Activated naive CD8-positive, alpha-beta T cell treated with anti-CD3 and anti-CD28 coated beads, Interleukin-2, amount 10 ng/mL, durations not matched to agents 7 days and 5 days (primary cell): ENCODE measurements at places on chromosomes 6 and 20.

GRCh38 chr6:134058622-134059366, 6.4 kb upstream of the SLC2A12 start:
- DNase-seq, result no peak

DNA sequence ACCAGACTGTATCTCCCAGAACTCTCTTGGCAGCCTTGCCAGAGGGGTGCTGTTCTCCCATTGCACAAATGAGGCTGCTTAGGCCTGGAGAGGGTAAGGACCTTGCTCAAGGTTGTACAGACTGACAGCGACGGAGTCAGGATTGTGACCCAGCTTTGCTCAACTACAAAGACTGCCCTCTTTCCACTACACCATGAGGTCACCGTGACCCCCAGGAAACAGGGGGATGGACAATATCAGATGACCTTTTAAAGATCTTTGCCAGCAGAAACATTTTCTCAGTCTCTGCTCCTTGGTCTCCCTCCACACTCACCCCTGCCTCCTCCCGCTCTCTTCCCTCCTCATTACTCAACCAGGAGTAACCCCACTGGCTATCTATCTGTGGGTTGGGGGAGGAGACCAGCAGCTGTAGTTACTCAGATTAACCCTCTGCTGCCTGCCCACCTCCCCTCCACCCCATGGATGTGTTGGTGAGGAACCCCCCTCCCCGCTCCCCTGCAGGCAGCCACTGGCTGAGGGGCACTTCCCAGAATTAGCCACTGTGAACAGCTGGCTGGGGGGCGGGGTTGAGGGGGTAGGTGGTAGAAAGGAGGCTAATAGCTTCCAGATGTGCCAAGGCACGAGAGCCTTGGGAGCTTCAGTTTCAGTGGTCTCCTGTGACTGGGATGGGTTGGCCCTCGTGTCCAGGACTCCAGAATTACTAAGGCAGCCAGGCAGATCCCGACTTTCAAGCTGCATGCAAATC, 26.9 kb upstream of the MRPS18A start:
- no peak for DNase-seq

DNA sequence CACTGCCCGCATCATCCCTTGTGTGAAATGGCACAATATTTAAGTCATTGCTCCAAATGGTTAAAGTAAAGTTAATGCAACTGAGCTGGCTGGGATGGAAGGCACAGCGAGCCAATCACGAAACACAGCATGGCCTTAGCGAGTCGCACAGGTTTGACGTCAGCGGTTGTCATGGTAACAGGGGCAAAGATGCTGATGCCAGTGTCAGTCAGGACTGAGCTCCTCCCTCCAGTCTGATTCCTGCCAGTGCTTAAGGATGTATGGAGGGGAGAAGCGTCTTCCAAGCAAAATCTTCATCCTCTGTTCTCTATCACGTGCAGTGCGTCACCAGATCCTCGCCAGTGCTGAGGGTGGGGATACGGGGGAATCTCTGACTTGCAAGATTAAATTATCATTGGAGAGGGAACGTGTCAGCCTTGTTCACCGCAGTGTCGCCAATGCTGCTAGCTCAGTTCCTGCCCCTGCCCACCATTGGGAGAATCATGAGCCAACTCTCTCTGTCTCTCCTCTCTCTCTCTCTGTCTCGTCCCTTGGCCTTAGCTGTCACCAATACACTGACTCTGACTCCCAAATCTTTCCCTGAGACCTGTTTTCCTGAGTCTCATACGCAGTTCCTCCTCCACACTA, 24.5 kb downstream of the TSPYL4 start:
- DNase-seq, result no peak

DNA sequence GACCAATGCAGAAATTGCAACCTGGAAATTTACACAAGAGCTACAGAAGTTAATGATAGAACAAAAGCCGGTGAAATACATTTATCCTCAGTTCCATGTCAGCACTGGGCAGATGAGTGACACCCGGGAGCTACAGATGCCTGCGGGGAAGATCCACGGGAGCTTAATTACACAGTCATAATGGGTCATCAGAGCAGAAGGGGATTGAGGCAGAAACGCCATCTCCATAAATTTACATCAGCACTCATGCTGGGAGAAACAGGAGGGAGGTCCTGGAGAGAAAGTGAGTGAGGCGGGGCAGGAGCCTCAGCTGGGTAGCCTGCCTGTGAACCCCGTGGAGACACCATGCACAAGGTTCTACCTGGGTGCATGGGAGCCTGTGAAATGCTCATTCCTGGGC, 37.6 kb upstream of the CST7 start:
- no peak for DNase-seq

DNA sequence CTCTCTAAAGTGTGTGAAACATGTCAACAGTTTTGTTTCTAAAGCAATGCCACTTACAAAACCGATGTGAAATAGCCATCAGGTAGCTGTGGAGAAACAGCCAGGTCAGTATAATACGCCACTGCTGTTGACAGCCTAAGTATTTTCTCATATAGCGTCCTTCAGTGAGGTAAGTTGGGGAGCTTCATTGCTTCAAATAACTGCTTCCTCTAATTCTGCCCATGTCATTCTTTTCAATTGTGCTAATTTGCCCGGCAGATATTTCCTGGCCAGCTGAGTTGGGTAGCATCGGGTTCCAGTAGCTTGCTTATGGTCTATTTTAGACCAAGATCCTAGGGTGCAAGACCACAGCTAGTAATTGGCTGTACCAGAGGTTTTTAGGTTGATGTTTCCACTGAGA, 2.1 kb upstream of the ARMC2 start:
- DNase-seq, result no peak

DNA sequence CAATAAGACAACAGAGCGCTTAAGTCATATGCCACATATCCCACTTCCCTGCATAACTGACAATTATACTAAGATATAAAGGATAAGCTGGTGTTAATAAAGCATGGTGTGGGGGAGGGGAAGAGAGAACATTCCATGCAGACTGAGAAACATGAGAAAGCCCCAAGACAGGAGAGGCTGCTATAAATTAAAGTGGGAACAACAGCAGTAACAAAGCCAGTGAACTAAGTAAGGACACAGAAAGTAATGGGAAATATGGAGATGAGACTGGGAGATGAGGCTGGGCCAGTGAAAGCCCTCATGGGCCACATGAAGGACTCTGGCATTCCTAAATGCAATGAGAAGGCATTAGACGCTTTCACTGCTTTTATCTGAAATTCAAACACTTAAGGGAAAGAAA, 41.3 kb downstream of the SESN1 start:
- DNase-seq, result no peak

DNA sequence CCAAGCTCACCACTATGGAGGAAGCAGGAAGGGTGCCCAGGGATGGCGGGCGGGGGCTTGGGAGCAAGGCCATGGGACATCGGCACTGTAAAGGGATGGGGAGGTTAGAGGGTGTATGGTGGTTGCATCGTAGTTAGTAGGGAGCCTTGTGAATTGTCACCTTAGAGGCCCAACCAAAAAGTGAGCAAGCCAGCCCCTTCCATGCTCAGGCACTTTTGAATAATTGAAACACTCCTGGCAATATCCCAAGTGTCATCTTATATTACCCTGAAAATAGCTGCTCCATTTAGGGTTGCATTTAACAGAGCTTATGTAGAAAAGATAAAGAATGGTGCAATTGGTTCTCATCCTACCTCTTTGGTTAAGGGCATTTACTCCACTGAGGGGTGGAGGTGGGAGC, 169.2 kb downstream of the SAMD5 start:
- DNase-seq, result no peak

GRCh38 chr20:31833130-31833930, 12.1 kb downstream of the FOXS1 start:
- peak; percentile 72 for DNase-seq

GRCh38 chr6:100455230-100456124, 9.2 kb downstream of the SIM1 start:
- DNase-seq, result peak; percentile 36

DNA sequence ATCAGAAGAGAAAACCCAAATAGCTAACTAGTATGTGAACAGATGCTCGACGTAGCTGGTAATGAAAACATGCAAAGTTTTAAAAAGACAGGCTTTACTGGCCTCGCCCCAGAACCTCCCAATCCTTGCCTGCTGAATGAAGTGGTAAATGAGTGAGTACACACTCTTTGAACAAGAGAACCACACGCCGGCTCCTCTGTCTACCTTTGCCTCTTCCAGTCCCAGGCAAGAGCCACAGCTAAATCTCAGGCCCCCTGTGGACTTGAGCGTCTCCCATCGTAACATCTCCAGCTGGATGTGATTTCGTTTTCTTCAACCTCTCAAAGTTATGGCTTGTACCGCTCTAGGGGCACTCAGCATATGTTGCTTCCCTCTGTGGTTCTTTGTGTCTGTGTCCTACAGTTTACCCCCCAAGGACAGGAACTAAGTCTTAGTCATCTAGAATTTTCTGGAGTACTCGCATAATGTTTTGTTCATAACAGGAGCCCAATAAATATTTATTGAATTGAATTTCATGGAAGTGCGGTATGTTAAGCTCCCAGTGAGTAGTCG, 153.2 kb upstream of the TAB2 start:
- no peak for DNase-seq

GRCh38 chr6:52303178-52303577, 18.6 kb upstream of the MCM3 start:
- DNase-seq, result no peak

GRCh38 chr20:51495921-51496545, 46.5 kb downstream of the NFATC2 start:
- no peak for DNase-seq

DNA sequence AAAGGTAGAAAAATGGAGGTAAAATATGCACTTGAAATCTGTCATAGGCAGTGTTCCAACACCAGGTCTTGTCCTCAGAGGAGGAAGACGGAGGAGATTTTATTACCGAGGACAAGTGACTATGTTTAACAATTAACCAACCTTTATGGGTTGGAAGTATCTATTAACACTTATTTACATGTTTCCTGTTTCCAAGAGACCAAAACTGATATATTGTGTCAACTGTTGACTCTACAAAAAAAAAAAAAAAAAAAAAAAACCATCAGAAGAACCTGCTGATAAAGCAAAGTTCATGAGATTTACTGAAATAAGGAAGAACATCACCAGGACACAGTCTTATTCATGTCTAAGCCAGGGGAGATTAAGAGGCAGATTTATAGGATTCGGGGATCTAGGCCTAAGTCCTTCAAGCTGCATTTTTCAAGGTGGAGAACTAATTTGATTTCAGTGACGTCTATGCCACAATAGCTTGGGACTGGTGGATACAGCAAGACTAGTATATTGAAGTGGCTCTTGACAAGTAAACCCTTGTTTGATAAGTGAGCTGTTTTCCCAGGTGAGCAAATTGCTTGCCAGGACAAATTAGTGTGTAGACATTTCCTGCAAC, 126.6 kb upstream of the NAA20 start:
- no peak for DNase-seq

- peak; percentile 33 for DNase-seq
These were observed 879 bp upstream of the INSM1 start for GRCh38 chr20:20366876-20367574.

DNA sequence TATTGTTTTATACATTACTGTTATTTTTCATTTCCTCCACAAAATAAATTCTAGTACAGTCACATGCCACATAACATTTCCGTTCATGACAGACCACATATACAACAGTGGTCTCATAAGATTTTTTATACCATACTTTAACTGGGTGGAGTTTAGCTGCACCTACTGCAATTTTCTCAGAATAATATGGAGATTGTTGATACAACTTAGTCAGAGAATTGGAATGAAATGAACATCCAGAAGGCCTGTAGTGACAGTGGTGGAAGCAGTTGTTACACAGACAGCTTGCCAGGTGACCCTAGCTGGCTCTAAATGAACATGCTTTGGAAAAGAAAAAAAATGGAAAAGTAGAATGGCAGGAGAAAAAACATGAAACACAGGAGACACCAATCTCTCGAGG, 183.2 kb upstream of the TCF21 start:
- no peak for DNase-seq

DNA sequence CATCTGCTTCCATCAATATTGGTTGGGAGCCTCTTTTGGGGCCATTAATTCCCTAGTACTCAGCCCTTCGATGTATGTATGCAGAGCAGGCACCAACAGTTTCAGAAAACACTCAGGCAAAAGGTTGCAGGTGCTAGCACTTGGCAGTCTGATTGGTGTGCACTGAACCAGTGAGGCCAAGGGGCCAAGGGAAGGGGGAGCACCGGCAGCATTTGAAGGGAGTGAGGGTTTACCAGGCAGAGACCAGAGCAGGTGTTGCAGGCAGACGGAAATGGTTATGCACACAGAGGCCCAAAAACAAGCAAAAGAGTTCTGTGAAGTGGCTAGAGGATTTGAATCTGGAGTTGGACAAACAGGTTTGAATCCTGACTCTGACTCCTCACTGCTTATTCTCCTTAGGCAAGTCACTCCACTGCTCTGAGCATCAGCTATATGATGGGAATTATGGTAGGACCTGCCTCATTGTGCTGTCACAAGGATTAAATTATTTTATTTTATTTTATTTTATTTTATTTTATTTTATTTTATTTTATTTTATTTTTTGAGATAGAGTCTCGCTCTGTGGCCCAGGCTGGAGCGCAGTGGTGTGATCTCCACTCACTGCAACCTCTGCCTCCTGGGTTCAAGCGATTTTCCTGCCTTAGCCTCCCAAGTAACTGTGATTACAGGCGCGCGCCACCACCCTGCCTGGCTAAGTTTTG, 58.1 kb upstream of the SHLD1 start:
- DNase-seq, result no peak

DNA sequence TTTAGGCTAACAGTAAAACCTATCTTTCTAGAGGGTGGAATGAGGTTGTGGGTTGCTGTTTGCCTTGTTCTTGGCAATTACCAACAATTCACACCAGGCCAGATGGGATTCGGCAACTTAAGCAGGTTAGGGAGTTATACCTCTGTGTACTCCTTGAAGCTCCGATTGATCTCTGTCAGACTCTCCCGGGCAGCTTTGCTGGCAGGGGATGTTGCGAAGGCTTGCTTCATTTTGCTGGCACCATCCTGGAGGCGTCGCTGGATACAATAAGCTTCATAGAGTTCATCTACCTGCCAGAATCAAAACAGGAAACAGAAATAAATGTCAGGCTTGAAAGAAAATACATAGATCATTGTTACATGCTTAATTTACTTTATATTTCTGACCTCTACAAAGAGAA, 66.4 kb upstream of the ARMH2 start:
- DNase-seq, result no peak

DNA sequence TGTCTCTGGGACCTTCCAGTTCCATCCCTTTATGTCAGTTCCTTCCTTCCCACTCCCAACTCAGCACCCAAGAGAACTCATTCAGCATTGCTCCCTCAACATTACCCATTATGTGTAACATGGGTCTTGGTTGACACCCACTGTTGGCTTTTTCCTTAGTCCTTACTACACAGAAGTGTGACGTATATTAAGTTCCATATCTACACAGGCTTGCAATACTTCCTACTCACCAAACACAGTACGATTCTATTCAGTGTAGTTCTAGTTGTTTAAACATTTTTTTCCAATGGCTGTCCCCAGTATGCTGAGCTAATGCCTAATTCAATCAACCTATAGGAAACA, 37.7 kb downstream of the ARHGAP18 start:
- DNase-seq, result no peak

- peak; percentile 53 for DNase-seq
These were observed at the start of gene HLA-DOA for GRCh38 chr6:33008944-33009861. Gene HLA-DOA (minus strand): TSS chr6:33009591.

- no peak for DNase-seq
These were observed 160.7 kb downstream of the DST start for GRCh38 chr6:56481957-56482356.
